AG08395 (cell line): ENCODE measurements at places on chromosomes 13 and 19.
A peak's percentile ranks its signal among the peaks of the same experiment; 100 is the strongest.

DNA sequence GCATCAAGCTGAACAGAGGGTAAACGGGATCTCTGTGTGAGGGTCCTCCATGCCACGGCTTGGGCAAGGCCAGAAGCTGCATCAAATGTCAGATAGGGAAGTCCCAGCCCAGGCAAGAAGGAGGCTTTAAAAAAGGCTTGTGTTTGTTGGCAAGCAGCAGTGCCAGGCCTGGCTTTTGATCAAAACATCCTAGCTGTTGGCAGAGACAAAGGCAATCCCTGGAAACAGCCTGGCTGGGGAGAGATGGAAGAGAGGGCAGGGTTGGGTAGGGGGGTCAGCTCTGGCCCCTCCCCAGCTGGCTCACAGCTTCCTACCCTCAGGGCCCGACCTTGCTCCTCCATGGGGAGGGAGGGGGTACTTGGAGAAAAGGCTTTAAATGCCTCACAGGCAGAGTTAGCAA lies 61.8 kb upstream of the KCTD15 start:
- DNase-seq: no peak

GRCh38 chr19:56125806-56126590 lies 4.9 kb upstream of the ZNF787 start:
- no peak for DNase-seq

GRCh38 chr19:23774106-23774505 lies 15.4 kb upstream of the ZNF681 start:
- no peak for DNase-seq

- DNase-seq: no peak
Observed at GRCh38 chr13:79423340-79423739, 17.3 kb upstream of the RBM26 start.

DNA sequence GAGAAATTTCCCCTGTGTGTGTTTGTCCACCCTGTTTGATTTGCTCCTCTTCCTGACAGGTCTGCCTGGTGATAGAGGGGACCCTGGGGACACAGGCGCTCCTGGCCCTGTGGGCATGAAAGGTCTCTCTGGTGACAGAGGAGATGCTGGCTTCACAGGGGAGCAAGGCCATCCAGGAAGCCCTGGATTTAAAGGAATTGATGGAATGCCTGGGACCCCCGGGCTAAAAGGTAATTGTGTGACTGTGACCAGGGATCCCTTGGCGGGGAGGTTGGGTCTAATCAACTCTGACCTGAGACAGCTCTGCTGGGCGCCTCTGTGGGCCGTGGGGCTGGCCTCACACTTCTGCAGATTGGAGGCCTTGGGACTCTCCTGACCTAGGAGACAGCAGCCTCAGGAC lies 81.4 kb downstream of the RAB20 start:
- no peak for DNase-seq

DNA sequence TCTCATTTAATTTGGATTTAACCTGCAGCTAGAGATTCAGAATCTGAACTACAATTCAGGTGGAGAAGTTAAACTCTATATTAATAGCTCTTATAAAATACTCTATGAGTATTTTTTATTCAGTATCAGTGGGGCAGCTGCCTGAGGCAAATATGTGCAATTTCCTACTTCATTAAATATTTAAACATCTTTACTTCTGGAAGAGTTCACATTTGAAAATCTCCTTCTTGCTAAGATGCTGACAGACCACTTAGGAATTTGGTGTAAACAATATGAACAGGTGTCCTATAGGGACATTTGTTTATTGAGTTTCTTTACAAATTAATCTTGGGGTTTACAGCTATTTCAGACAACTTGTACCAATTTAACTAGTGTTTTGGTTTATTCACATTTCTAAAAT lies 20.4 kb downstream of the STARD13 start:
- DNase-seq: no peak

- peak; percentile 77 for DNase-seq
Observed at GRCh38 chr13:50375792-50376191, 360.5 kb downstream of the KCNRG start.

DNA sequence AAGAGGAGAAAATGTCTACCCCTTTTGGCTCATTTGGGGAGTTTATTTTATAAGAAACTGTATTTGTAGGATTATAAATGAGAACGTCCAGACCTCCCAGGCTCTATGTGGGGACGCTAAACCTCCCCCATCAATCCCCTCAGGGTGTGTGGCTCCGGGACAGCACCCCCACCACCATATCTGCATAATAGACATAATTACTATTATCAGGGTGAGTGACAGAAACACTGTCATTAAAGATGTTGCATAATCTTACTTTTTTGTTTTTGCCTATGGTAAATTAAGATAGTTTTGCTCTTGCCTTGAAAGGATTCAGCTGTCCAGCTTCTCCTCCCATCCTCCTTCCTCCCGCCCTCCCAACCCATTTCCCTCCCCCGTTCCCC lies 93.3 kb downstream of the NUFIP1 start:
- DNase-seq: no peak

- DNase-seq: no peak
Observed at GRCh38 chr13:50783066-50783465, 60.4 kb downstream of the DLEU7 start.

DNA sequence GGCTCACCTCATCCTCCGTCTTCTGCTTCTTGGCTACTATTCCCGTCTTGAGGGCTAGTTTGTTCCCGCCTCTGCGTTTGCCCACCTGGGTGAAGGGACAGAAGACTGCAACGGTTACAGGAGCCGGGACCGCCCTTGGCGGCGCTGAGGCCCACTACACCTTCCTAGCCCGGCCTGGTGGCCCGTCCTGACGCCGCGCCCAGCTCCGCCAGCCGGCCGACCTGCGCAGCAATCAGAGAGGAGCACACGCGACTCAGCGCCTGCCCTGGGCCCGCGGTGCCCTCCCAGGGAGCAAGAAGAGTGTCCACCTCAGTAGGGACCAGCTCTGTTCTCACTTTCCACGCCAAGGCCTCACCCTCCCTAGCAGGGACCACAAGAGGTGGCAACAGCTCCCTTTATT lies 3.1 kb downstream of the TRIR start:
- DNase-seq: no peak

DNA sequence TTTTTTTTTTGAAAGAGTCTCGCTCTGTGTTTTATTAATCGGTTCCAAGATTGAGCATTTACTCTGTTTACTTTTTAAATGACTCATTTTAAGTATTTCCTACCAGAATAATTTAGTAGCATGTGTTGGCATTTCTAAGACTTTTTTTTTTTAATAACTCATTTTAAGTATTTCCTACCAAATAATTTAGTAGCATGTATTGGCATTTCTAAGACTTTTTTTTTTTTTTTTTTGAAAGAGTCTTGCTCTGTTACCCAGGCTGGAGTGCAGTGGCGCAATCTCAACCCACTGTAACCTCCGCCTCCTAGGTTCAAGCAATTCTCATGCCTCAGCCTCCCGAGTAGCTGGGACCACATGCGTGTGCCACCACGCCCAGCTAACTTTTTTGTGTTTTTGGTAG lies 13.1 kb downstream of the SETDB2 start:
- DNase-seq: peak; percentile 15

- DNase-seq: no peak
Observed at GRCh38 chr13:110300090-110300815, 6.7 kb downstream of the COL4A1 start.

GRCh38 chr19:18329035-18329376 lies 6.1 kb upstream of the LSM4 start:
- DNase-seq: no peak

GRCh38 chr19:2345076-2345475 lies 15.0 kb upstream of the TMPRSS9 start:
- no peak for DNase-seq

DNA sequence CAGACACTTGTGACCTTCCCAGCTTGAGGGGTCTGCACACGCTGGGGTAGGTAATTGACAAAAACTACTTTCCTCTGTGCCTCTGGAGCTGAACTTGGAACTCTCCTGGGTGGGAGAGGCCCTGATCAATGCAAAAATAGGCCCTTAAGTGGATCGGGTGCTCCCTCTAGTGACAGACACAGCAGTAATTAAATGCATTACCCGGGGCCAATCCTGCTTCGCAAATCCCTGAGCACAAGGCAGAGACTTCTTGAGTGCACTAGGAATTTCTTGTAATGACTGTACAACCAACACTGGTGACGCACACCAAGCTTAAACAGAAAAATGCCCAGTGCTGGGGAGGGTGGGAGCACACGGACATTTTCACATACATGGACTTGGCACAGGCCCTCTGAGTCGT lies 10.6 kb upstream of the UBE2S start:
- peak; percentile 90 for DNase-seq

DNA sequence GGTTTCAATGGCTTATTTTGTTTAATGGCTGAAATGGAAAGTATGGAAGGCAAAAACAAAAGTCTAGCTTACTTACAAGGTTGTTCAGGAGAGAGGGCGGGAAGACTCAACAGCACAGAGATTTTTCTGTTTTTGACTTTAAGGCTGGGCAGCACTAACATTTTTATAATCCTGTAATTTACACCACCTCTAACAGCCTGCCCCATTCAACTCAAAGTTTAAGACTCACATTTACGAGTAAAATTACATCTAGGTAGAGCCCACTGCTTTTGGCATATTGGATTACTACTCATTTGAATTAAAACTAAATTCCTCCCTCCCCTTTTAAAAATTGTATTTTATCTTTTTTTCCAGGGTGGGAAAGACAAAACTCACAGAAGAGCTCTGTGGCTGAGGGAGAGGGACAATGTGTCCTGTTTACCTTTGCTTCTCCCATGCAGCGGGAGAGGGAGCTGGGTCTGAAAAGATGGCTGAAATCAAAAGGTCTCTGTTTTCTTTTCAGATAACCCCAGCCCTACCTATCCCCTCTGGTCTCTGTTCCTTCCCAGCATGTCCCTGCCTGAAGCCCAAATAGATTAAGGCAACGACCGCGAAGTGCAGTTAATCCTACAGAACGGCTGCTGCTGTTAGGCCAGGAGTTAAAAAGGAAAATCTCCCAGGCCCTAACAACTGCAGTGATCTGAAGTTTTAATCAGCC lies 6.6 kb downstream of the EFNB2 start:
- DNase-seq: no peak

DNA sequence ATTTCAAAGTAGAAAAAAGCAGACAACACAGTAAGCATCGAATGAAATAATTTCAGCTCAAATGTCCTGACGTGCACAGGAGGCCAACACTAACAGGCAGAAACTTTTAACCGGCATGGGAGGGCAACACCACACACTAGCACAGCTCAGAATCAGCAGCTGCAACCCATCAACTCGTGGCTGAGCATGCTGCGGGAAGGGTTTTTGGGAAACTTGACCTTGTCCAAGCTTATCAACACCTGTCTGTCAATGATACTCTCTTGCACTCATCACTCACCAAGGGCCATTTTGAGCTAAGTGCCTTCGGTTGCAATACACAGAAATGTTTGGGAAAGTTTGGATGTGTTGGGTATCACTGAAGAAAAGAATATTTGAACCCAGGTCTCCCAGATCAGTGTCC lies 483.7 kb downstream of the TSHZ3 start:
- no peak for DNase-seq

GRCh38 chr13:33033986-33034385 lies 17.8 kb downstream of the KL start:
- no peak for DNase-seq

DNA sequence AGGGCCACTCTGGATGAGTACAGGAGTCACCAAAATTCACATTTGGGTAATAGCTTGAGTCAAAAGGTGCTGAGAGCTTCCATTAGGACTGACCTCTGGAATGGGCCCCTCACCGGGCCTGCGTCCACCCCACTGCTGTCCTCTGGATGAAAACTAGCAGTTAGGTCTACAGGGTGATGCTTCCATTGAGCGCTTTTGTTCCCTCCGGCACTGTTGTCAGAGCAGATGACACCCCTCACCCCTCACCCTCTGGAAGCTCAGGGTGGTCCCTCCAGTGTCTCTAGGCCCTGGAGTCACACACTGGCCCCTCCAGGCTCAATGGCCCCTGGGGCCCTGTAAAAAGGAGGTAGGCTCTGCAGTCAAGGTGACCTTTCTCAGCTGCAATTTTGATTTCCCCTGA lies 187.8 kb upstream of the GPR12 start:
- no peak for DNase-seq

DNA sequence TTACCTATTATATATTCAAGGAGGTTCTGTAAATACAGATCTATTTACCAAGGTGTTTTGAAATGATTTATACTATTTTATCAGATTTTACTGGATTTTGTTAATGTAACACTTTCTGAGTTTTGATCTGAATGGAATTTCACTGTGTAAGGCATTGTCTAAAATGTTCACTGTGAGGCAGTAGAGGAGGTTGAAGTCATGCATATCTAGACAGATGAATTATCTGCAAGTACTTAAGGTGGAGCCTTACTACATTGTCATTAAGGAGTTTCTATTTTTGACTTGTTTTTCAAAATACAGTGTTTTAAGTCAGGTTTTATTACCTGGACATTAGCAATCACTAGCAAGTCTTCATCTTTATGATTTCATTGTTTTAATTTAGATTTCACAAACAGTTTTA lies 62.1 kb downstream of the TM9SF2 start:
- DNase-seq: no peak

DNA sequence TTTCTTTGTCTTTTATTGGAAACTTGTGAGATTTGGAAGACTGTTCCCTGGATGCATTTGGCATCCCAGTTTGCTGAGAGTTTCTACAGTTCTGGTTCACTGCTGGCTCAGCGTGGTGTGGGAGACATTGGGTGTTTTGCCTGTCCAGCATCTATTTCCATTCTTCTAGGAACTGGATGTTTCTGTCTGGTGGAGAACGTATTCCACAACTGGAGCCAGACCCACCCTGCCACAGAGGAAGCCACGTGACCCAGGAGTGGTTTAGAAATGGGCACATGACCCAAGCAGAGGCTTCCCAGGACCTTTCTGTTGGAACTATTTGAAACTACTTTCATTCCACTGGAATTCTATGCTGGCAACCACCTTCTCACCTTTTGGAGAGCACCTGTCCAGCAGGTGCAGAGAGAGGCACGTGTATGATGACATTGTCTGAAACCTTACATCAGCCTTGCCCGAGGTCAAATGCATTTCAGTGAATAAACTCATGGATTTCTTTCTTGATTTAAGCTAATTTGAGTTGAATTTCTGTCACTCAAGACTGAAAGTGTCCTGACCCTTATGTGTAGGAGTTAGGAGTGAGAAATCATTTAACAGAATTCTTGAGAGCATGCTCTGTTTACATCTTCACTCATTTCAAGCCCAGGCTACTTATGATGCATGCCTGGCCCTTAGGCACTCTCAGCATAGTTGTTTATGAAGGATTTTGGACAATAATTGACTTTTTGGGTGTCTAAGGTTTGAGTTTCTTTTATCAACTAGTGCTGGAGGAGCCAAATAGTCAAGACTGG lies 121.8 kb downstream of the AKAP11 start:
- DNase-seq: no peak

- DNase-seq: no peak
Observed at GRCh38 chr13:90776051-90776748, 571.3 kb upstream of the MIR17HG start.
